ENCODE measurements at places on chromosomes 6 and 20. TPM values are rescaled to one million over a fixed set of nuclear protein-coding genes. Genes with fewer than 3 reads are reported as not detected.

PTPRT gene
- not detected for total RNA-seq

TSPYL4 gene
- 2.9 TPM for total RNA-seq

SLC17A4 gene
- not detected for total RNA-seq

NKAIN4 gene
- 9.4 TPM for total RNA-seq

MAS1 gene
- total RNA-seq = not detected

PRKN gene
- 0.02 TPM for total RNA-seq

All from A549 treated with CORT108297 at 1 μM for 4 hours (cell line).